Cardiac muscle cell (in vitro differentiated cells and primary cell): ENCODE measurements at places on chromosomes 4 and X. TPM values are rescaled to one million over a fixed set of nuclear protein-coding genes. Genes with fewer than 3 reads are reported as not detected.

GRCh38 chr4:126341927-126342326 lies 1027.2 kb downstream of the FAT4 start:
- DNase-seq = no peak

DNA sequence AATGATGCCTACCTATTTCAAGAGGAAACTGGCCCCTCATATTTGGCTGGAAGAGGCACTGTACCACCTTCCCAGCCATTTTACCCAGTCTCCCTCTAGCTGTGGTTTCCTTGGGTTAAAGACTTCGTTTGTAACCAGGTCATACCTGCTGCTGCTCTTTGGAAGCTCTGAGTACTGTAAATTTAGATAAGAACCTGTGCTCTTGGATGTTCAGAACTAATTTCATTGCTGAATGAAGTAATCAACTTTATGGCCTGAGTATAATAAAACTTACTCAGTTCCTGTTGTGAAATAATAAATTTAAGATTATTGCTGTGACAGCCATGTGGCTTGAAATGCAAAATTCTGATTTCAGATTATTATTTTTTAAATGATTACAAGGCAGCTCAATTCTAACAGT lies 12.2 kb downstream of the MTTP start:
- no peak for DNase-seq

DNA sequence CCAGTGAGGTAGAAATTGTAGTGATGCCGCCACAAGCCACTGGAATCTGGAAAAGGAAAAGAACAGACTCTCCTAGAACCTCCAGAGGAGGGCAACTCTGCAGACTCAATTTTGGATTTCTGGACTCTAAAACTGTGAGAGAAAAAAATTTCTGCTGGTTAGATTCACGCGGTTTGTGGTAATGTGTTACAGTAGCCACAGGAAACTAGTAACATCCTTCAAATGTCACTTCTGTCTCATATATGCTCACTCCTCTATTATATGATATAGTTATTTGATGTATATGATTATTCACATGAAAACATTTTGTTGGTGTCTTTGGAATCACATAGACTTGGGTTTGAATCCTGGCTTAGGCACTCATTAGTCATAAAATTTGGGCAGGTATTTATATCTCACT lies 18.8 kb downstream of the LDOC1 start:
- no peak for DNase-seq

DNA sequence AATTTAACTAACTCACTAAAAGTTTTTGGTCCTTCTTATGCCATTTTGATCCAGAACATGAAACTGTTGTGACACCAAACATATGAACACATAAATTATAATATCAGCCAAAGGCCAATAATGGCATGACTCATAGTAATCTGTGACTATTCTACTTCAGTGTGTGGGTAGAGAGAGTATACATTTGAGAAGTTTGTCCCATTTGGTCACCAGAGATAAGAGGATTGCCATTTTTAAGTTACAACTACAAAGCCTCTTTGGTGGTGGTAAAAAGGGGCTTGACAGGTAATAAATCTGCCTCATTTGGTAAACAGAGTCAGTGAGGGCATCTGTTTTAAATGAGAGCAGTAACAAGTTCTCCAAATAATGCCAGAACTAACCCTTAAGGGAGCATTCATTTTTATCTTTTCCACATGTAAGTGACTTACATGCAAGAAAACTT lies 117.9 kb downstream of the TBC1D19 start:
- DNase-seq = no peak

- no peak for DNase-seq
Measured at GRCh38 chr4:44157611-44158277, 290.9 kb downstream of the KCTD8 start.

The SPATA4 gene
- 0.07 and 0.63 TPM in 2 replicates for total RNA-seq

- peak; percentile 36 for DNase-seq
Measured at GRCh38 chr4:94595880-94596483, 144.2 kb downstream of the PDLIM5 start.

- no peak for DNase-seq
Measured at GRCh38 chrX:49862093-49862492, 17.2 kb upstream of the USP27X start.

The RAB39B gene
- 1.7 and 2.1 TPM in 2 replicates for total RNA-seq
